ENCODE measurements at places on chromosomes 2 and 18. TPM values are rescaled to one million over a fixed set of nuclear protein-coding genes. Genes with fewer than 3 reads are reported as not detected.
A peak's percentile ranks its signal among the peaks of the same experiment; 100 is the strongest.

DNA sequence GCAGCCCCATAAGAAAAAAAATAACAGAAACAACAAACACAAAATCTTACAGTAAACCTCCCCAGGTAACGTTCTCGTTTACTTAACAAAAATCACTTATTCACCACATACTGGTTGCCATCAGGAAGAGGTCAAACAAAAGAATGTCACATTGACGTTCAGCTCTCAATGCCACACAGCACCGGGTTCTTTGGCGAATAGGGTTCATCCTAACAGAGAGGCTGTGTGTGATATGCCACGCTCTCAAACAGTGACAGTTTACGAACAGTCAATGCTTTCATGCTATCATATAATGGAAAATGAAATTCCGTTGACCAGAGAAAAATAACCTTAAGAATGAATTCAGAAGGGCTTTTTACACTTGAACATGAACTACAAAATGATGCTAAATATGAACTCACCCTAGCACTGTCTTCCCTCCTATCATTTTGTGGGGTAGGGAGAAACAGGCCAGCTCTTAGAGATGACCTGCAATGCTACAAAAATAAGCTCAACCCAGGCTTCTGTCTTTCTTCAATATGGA, 2.0 kb downstream of the TMEM163 start:
- DNase-seq: no peak
- peaks cover 72% of the 10 kb centered on the region for H3K27me3 ChIP-seq
- H3K27ac ChIP-seq: no peak overlapping the region
- H3K4me3 ChIP-seq: no peak overlapping the region
- peaks cover 17% of the 10 kb centered on the region for H3K4me1 ChIP-seq
- H3K36me3 ChIP-seq: peaks cover 1% of the 10 kb centered on the region

DNA sequence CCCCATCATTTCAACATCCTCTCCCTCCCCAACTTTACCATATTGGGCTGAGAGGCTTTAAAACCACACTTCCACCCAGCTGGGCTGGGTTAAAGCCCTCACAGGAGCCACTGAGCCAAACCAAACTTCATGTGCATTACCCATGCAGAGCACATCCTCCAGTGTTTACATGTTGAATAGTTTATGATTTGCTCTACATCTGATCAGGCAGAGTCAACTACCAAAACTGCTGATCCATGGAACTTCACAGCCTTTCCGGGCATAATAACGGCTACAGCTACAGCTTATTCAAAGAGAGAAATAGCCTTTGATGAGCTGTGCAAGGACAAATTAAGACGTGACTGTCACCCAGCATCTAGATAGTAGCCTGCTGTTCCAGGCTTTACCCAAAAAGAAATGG, 39.0 kb downstream of the MAIP1 start:
- H3K4me1 ChIP-seq: no peaks in the 10 kb centered on the region
- no peaks in the 10 kb centered on the region for H3K27me3 ChIP-seq
- DNase-seq: no peak
- H3K4me3 ChIP-seq: no peak overlapping the region
- no peaks in the 10 kb centered on the region for H3K36me3 ChIP-seq
- H3K27ac ChIP-seq: no peak overlapping the region

- peak; percentile 55 for DNase-seq
- no peaks in the 10 kb centered on the region for H3K27me3 ChIP-seq
- no peaks in the 10 kb centered on the region for H3K36me3 ChIP-seq
- no peak overlapping the region for H3K4me3 ChIP-seq
- no peak overlapping the region for H3K27ac ChIP-seq
Measured at GRCh38 chr2:94759211-94759610, 112.0 kb upstream of the TEKT4 start.

- H3K4me3 ChIP-seq: no peak overlapping the region
- DNase-seq: no peak
- H3K27ac ChIP-seq: no peak overlapping the region
- no peaks in the 10 kb centered on the region for H3K27me3 ChIP-seq
- H3K36me3 ChIP-seq: no peaks in the 10 kb centered on the region
Measured at GRCh38 chr2:225765820-225766219, 366.3 kb downstream of the NYAP2 start.

GRCh38 chr2:237927986-237928385, 38.8 kb upstream of the UBE2F start:
- no peak overlapping the region for H3K27ac ChIP-seq
- DNase-seq: no peak
- no peaks in the 10 kb centered on the region for H3K36me3 ChIP-seq
- no peaks in the 10 kb centered on the region for H3K27me3 ChIP-seq
- no peak overlapping the region for H3K4me3 ChIP-seq

GRCh38 chr2:38599706-38600105, 3.0 kb downstream of the HNRNPLL start:
- peaks cover 4% of the 10 kb centered on the region for H3K36me3 ChIP-seq
- peak overlapping the region; percentile 83 for H3K27ac ChIP-seq
- no peaks in the 10 kb centered on the region for H3K27me3 ChIP-seq
- H3K4me3 ChIP-seq: peak overlapping the region; percentile 90
- no peak for DNase-seq

REG3G gene
- not detected for total RNA-seq

DSG3 gene
- total RNA-seq: not detected

Measured in activated naive CD4-positive, alpha-beta T cell treated with anti-CD3 and anti-CD28 coated beads for 36 hours (primary cell).